ENCODE measurements at places on chromosomes 5 and 9. TPM values are rescaled to one million over a fixed set of nuclear protein-coding genes. Genes with fewer than 3 reads are reported as not detected.

The CRAT gene
- 37.2 TPM for total RNA-seq

The EDIL3 gene
- 51.4 TPM for total RNA-seq

The PTPN3 gene
- not detected for total RNA-seq

The ZNF462 gene
- total RNA-seq: 15.2 TPM

The OTULINL gene
- total RNA-seq: 23.2 TPM

The PCDHB15 gene
- 0.48 TPM for total RNA-seq

The GKAP1 gene
- total RNA-seq: 1.7 TPM

The ALDH1A1 gene
- total RNA-seq: 197 TPM

The FAM153A gene
- total RNA-seq: not detected

The PHF24 gene
- total RNA-seq: not detected

The THBS4 gene
- total RNA-seq: 0.43 TPM

The CNTNAP3B gene
- not detected for total RNA-seq

- DNase-seq: no peak
Measured at GRCh38 chr9:136719195-136719880, 7.0 kb downstream of the DIPK1B start.

GRCh38 chr5:160398806-160399205, 1.0 kb downstream of the FAM200C start:
- DNase-seq: peak; percentile 16

DNA sequence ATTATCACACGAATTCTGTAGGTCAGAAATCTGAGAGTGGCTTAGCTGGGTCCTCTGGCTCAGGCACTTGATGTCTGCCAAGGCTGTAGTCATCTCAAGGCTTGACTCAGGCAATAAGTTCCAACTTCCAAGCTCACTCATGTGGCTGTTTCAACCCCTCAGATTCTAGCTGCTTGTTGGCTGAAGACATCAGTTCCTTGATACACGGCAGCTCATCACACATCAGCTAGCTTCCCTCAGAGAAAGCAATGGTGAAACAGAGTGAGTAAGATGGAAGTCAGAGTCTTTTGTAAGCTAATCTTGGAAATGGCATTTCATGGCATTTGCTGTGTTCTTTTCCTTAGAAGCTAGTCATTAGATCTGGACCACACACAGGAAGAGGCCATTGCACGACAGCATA, 204.2 kb upstream of the PTGER4 start:
- DNase-seq: peak; percentile 41

- peak; percentile 0 for DNase-seq
Measured at GRCh38 chr9:87007711-87008366, 60.5 kb upstream of the GAS1 start.

DNA sequence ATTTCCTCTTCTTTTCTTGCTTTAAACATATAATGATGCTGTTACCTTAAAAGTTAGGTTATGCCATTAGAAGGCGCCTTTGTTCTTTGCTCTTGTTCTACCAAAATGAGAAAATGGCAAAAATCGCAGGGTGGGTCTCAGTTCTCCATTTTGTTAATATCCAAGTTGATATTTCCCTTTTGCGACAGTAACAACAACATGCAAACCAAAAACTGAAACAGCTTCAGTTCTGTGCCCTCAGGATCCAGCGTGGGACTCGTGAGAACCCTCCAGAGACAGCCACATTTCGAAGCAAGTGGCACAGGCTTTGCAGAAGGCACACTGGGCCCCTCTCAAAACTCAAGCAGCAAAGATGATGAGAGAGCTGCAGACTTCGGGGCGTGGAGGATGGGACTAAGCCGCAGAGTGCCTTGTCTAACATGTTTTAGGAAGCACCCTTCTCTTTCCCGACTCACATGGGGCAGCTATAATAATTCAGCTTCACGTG, 33.0 kb upstream of the LCP2 start:
- DNase-seq: no peak

GRCh38 chr5:164518067-164518740, 1012.8 kb downstream of the MAT2B start:
- no peak for DNase-seq

GRCh38 chr9:70195456-70195855, 63.3 kb upstream of the SMC5 start:
- DNase-seq: peak; percentile 74

DNA sequence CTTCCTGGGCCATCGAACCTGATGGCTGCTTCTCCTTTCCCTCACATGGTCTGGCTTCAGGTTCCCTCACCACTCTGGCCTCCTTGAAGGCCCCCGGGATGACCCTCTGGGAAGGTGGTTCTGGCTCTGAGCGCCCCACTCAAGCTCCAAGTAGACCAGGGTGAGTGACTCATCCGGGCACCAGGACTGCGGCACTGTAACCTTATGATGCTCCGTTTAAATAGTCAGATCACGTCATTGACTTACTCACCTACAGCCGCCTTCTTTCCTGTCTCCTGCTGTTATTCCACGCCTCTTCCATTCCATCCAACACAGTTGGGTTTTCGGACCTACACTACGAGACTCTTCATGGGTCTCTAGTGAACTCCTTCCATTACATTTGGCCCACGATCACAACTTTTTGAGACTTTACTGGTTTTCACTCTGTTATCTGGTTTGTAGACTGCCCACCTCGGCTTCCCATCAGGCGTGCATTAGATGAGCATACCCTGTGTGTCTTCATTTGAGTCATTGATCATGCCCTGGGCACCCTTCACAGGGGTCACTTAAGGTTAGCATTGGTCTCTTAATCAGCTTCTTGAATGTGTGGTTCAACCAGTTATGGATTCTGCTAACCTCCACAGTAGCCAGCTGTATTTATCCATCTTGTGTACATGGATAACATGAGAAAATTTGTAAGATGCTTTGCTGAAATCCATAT, 138.8 kb upstream of the LMX1B start:
- DNase-seq: peak; percentile 71

DNA sequence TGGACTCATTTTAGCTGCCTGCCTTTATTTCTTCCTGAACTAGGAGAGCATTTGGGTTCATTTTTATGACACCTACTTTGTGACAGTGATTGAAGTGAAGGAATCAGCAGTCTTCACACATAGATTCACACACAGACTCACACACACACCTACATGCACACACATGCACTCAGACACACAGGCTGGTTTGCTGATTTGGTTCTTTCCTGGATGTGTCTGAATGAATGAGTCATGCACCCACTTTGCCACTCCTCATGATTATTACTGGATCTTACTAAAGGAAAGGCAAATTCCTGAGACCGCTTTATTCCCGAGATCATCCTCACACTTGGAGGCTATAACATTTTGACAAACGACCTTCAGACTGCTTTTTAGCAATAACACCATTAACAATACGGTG, 529.5 kb downstream of the AGTPBP1 start:
- no peak for DNase-seq

DNA sequence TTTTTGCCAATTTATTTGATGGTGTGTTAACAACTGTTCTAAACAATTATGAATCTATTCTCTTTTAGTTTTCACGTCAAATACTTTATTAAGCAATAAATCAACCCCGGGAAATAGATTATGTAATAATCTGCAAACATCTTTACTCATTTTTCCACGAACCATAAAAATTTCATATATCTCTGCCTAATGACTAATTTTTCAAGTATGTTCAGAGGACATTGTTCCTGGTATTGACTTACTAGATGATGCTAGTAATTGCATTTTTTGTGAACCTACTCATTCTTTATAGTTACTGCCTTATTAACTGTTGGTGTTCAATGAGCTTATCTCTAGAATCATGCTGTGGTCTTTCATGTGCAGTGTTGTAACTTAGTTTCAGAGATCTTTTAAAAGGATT, 41.0 kb upstream of the FBN2 start:
- DNase-seq: peak; percentile 84

GRCh38 chr5:132530946-132531345, 12.4 kb downstream of the IL5 start:
- DNase-seq: no peak

- DNase-seq: no peak
Measured at GRCh38 chr9:5688109-5688508, 59.2 kb downstream of the RIC1 start.

DNA sequence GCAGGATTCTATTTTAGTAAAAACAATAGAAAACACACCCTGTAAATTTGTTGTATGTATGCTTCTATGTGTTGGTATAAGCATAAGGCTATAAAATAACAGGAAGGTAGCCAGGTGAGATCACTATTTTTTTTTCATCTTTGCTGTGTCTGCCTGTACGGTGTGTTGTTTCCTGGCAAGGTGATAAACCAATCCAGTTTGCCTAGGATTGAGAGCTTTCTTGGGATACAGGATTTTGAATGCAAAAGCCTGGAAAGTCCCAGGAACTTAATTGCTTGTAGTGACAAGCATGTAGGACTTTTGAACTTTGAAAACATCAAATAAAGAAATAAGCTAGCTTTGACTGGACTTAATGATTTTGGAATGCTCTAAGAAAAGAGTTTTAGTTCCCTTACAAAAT, 83.3 kb upstream of the RORB start:
- no peak for DNase-seq

DNA sequence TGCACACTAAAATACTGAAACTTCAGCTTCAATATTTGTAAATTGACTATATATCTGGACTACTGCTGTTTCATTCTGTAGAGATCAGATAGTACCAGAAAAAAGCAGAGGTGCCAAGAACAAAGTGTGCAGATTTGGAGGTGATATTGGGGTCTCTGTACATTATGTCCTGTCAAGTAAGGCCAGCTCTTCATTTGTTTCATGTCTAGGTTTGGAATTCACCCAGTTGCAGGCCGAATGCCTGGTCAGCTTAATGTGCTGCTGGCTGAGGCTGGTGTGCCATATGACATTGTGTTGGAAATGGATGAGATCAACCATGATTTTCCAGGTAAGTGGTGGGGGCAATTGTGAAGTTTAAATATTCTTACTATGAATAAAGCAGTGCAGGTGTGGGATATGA, 96.9 kb downstream of the NNT start:
- no peak for DNase-seq

GRCh38 chr9:114902786-114903524, 27.4 kb downstream of the TNFSF8 start:
- peak; percentile 33 for DNase-seq
